NCI-H446 (cell line): ENCODE measurements at places on chromosomes 7 and 10.

DNA sequence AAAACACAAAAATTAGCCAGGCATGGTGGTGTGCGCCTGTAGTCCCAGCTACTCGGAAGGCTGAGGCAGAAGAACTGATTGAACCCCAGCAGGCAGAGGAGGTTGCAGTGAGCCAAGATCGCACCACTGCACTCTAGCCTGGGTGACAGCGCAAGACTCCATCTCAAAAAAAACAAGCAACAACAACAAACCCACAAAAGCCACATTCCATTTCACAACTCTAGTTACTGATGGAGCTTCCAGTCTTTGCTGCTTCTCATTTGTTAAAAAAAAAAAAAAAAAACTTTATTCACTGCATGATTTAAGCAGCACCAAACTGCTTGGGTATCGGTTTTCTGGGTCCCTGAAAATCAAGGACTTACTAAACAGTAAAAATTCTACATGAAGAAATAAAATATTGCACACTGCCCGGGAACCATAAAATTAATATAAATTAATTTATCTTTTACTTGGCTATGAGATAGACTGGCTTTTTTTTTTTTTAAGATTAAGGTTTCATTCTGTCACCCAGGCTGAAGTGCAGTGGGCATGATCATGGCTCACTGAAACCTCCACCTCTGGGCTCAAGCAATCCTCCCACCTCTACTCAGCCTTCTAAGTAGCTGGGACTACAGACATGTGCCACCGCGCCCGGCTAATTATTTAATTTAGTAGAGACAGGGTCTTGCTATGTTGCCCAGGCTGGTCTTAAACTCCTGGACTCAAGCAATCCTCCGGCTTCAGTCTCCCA is 42.0 kb downstream of the SRPK2 start:
- DNase-seq, result no peak

- DNase-seq, result no peak
These were observed 15.7 kb downstream of the GRID1 start for GRCh38 chr10:86350897-86351296.

DNA sequence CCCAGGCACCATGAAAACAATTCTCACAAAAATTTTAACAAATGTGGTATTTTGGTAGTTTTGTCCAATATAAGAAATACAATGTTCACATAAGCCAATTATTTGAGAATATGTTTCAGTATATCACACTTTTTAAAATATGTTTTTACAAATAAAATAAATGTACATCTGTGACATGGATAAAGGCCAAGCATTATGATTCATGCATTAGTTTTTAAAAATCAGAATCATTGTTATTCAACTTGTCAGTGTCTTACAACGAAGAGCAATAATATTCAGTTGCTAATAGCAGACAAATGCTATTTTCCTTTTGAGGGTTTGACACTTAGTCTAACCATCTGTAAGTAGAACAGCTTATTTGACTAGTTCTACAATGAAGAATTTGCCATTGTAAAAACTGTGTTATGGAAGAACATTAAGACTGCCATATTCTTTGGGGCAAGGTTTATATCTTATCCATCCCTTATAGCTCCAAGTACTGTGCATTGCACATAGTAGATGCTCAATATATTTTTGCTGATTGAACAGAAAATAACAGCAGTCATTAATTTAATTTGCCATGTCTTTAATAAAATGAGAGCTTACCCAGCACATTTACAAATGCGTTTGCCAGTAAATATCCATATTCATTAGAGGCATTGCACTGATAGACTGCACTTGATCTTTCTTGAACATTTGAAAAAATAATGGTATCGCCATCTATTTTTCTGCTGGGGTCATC is 67.4 kb upstream of the LAMB4 start:
- DNase-seq, result no peak

GRCh38 chr7:2460641-2461040 is 15.6 kb downstream of the GRIFIN start:
- no peak for DNase-seq
